ENCODE measurements at places on chromosomes 1 and 21.

DNA sequence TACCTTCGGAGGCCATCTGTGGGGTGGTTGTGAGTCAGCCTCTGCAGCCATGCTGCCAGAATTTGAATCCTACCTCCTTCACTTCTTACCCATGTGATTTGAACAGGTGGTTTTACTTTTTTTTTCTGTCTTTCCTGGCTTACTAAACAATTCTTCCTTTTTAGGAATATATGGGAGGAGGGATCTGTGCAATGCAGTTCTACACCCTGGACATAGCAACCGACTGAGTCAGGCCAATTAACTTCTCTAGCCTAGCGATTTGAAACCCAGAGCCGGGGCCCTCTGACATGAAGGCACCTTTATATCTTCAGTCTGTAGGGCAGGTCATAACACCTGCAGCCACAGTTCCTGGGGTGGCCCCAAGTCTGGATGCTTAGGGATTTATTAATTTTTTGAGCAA is 83.6 kb downstream of the ST6GALNAC3 start:
- no peak for DNase-seq

DNA sequence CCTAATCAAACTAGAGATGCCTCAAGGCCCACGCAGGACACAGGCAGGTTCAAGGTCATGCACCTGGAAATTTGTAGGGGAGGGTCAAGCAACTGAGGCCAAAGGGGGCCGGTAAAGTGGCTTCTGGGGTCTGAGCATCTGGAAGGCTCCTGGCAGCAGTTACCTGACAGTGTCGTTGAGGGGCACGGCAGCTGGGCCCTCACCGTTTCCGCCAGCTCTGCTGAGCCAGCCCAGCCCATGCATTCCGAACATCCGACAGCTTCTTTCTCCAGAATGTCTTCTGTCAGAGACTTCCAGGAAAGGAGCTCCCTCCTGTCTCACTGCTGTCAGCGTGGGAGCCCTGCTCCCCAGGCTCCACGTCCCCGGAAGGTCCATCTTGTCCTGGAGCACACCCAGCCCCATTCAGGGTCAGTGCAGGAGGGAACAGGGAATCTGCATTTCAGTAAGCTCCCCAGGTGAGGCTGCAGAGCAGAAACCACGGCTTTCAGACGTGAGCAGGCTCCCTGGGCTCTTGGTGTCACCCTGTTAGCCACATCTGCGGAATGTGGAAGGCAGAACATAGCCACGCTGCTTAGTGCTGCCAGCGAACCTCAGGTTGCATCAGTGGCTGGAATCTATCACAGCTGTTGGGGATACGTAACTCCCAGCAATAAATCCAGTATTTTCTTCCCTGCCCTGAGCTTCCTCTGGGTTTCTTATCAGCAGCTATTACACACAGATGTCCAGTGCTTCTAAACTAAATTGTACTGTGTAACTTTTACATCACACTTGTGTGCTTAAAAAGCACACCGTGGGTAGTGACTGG is 36.3 kb upstream of the FAM3B start:
- DNase-seq: no peak

DNA sequence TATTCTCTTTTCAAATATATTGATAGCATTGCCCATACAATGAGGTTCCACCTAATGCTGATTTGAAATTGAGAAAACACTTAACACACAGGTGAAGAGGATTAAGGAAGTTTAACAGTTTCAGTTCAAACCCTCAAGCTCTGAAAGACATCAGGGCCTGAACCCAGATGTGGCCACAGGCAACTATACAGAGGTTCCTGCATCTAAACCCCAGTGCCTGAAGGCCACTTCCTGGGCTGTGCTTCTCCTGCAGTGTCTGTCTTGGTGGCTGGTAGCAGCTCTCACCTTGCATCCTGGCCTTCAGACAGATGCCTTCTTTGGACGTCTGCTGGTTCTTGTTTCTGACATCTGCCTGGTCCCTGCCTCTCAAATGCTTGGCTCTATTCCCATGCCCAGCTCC is 25.1 kb upstream of the NGF start:
- no peak for DNase-seq

DNA sequence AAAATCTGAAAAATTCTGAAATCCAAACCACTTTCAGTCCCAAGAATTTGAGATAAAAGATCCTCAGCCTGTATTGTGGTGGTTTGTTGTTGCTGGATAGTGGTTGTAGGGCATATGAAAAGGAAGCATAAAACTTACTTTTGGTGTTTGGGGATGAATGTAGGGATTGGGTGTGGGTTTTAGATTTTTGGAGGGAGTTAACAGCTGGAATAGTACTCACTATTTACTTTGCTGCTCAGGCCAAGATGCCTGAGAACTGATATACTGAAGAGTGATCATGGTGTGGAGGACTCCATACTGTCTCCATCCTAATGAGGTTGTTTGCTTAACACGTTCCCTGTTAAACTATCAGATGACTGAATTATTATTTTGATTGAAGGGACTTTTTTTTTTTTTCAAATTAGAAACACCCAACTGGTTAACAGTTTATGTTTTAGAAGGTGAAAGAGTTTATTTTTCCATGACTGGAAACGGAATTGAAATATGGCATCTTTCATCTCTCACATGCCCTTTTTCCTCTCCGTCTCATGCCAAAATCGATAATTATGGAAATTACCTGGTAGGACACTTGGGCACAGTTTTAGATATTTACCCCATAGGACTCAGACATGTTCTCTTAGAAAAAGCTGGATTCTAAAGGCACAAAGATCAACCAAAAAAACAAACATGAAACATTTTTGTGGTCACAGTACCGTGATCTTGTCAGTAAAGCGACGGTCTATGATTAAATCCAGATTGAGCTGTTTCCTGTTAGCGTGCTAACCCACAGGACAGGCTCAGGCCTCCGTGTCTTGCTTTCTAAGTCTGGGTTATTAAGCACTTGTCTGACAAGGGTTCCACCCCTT is 37.3 kb downstream of the RGL1 start:
- DNase-seq: no peak

- DNase-seq: no peak
Measured at GRCh38 chr1:229714306-229714705, 88.3 kb downstream of the URB2 start.

DNA sequence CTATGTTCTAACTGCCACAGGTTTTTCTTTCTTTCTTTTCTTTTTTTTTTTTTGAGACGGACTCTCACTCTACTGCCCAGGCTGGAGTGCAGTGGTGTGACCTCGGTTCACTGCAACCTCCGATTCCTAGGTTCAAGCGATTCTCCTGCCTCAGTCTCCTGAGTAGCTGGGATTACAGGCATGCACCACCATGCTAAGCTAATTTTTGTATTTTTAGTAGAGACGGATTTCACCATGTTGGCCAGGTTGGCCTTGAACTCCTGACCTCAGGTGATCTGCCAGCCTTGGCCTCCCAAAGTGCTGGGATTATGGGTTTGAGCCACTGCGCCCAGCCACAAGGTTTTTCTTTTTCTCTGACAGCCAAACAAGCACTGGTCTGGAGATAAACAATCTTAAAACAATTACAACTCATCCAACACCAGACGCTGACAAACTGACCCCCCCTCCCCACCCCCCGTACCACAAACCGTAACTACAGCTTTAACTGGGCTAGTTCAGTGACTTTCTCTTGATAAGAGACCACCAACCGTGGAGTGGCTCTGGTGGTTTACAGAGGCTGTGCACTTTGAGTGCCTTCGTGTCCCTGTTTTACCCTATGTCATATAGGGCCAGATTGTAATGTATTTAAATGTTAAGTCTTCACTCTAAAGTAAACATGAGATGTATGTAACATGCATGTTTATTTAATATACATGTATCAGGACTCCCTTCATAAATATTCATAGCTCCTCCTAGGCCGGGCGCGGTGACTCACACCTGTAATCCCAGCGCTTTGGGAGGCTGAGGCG is 19.5 kb upstream of the PUM1 start:
- DNase-seq: no peak

All from COLO829 (cell line).